ENCODE measurements at places on chromosomes 11 and 22.

DNA sequence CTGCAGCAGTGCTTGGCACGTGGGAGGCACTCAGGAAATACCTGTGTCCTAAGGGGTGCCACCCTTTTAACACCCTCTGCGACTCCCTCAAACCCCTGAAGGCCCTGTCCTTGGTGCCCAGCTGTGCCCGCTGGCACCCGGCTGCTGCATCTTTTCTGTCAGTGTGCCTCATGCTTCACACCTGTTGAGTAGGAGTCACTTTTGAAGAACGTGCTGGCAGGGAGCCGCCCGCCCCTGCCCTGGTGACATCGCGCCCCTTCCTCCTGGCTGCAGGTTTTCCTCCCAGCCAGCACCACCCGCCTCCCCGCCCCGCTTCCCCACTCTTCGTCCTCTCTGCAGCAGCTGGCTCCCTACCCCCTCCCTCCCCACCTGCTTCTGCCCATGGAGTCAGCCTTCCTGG is 17.8 kb downstream of the FRMD8 start:
- no peak for DNase-seq

DNA sequence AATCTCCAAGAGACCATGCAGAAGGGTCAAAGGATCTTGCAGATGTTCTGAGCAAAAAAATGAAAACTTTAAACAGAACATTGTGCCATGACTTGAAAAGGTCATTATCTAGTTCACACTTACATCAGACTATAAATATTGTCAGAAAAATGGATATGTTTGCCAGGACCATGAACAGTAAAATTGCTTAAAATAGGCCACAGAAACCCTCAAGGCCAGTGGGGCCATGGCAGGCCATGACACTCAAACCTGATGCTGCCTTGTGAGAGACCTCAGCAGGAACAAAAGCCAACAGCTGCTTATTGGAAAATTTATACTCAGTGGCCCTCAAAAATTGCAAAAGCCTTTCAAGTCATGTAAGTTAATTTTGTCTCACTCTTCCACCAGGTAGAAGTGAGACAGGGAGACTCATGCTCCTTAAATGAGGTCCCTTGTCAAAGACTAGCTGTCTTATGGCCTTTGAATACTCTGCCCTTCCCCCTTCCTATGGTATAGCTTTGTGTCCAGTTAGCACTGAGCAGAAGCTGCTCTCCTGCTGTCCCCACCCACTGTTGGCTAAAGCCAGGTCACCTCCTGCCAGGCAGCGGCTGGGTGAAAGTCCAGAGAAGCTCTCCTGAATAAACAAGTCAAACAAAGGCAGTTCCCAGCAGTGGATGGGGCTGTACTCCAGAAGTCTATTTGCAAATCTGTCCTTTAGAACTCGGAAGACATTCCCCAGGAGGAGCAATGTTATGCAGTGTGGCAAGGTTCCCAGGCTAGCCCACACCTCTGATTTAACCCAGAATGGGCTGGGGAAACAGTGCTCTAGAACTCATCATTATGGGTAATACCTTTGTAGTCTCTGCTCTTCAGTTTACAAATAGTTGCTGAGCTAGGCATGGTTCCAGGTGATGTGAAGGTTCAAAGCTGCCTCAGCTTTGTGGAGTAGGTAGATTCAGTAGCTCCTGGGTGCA is 21.4 kb downstream of the ADM start:
- no peak for DNase-seq

- peak; percentile 88 for DNase-seq
Observed at GRCh38 chr11:66326261-66327111, 9.6 kb upstream of the CD248 start.

GRCh38 chr11:64638018-64638665 is 47.1 kb downstream of the SLC22A12 start:
- peak; percentile 17 for DNase-seq

DNA sequence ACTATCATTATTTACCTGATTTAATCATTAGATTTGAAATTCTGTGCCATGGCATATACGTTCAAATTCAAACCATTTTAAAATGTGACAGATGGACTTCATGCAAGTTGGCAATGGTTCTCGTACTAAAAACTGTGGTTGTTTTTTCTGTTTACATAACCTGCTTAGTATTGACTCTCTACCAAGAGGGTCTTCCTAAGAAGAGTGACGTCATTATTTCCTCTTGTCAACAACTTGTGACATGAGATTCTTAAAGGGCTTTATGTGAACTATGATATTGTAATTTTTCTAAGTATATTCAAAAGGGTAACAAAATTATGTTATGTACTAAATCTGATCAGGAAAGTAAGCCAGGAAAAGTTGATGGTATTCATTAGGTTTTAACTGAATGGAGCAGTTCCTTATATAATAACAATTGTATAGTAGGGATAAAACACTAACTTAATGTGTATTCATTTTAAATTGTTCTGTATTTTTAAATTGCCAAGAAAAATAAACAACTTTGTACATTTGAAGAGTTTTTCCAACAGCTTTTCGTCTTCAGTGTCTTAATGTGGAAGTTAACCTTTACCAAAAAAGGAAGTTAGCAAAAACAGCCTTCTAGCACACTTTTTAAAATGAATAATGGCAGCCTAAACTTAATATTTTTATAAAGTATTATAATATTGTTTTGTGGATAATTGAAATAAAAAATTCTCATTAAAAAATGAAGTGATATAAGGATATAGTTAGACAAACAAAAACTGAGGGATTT is 87.0 kb downstream of the GRK3 start:
- no peak for DNase-seq

DNA sequence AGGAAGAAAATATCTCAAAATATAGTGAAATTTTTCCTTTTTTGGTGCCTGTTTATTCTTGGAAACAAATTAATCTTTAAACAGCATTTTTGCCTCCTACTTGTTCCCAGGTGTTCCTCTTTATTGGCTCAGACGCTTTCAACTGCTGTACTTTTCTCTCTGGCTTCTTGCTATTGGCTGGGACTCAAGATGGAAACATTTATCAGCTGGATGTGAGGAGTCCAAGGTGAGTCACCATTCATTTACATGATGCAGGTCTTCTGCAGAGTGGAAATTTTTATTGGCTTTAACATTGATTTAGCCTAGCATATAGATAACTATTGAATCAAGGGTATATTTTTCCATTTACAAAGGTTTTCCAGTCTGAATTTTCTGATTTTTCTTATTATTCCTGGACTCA is 34.4 kb upstream of the DNAJB13 start:
- no peak for DNase-seq

- DNase-seq, result peak; percentile 26
Observed at GRCh38 chr11:35179466-35180135, 40.6 kb downstream of the CD44 start.

GRCh38 chr11:1514336-1515061 is 27.9 kb upstream of the MOB2 start:
- no peak for DNase-seq

DNA sequence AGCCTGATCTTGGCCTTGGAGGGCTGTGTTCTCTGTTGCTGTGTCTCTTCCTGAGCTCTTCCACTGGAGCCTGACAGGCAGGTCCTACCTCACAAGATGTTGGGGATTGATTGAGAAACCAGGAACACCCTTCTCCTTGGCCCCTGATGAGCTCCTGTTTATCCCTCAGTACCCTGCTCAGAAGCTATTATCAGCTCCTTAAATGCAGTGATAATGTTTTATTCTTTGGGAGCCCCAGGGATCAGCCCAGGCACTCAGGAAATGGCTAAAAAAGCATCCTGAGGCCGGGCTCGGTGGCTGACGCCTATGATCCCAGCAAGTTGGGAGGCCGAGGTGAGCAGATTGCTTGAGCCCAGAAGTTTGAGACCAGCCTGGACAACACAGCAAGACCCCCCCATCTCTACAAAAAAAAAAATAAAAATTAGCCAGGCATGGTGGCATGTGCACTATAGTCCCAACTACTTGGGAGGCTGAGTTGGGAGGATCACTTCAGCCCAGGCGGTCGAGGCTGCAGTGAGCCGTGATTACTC is 4.9 kb upstream of the PHLDA2 start:
- no peak for DNase-seq

GRCh38 chr11:59787816-59788215 is 22.8 kb downstream of the MRPL16 start:
- DNase-seq, result peak; percentile 76

DNA sequence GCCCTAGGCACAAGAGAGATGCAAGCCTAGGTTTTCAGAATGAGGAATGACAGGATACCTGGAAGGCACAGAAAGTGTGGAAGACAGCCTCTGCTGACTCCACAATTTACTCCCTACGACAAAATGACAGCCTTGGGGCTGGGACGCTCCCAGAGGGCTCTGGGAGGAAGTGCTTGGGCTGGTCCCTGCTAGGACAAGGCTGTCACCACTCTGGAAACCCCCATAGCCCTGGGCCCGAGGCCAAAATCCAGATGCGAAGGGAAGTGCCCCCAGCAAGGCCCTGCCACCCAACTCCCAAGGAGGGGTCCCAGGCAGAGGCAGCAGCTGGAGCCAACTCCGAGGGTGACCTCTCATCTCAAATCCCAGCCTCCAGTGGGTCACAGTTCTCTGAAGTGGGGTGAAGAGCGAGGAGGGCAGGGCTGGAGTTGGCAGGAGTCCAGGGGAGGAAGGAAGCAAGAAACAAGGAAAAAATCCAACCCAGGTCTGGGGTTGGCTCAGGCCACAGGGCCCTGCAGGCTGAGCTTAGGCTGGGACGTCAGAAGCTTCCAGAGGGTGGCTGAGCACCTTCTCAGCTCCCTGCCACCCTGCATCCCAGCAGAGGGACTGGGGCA is 6.3 kb upstream of the CDC42EP2 start:
- DNase-seq, result no peak

DNA sequence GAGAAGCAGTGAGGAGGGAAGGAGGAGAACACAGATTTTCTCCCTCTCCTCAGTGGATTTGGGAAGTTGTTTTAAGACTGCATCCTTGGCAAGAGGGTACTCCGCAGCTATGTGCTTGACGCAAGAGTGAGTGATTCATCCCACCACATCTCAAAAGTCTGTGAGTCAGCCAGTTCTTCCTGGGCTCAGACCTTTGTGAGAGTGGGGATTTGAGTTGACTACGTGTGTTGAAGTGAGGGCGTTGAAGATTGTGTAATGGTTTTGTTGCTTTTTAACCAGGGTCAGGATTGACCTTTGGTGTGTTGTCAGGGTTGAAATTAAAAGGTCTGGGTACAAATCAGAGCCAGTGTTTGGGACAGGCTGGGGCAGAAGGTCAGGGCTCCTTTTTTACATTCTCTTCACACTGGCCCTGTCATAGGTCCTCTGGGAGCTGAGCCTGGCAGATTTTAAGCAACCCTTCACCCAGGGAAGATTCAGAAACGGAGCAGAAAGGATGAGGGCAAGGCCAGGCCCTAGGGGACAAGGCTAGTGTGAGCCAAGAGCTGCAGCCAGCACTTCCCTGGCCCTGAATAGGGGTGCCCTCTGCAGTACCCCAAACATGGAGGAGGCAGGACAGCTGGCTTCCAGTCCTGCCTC is 4.2 kb upstream of the C11orf86 start:
- DNase-seq, result peak; percentile 99

DNA sequence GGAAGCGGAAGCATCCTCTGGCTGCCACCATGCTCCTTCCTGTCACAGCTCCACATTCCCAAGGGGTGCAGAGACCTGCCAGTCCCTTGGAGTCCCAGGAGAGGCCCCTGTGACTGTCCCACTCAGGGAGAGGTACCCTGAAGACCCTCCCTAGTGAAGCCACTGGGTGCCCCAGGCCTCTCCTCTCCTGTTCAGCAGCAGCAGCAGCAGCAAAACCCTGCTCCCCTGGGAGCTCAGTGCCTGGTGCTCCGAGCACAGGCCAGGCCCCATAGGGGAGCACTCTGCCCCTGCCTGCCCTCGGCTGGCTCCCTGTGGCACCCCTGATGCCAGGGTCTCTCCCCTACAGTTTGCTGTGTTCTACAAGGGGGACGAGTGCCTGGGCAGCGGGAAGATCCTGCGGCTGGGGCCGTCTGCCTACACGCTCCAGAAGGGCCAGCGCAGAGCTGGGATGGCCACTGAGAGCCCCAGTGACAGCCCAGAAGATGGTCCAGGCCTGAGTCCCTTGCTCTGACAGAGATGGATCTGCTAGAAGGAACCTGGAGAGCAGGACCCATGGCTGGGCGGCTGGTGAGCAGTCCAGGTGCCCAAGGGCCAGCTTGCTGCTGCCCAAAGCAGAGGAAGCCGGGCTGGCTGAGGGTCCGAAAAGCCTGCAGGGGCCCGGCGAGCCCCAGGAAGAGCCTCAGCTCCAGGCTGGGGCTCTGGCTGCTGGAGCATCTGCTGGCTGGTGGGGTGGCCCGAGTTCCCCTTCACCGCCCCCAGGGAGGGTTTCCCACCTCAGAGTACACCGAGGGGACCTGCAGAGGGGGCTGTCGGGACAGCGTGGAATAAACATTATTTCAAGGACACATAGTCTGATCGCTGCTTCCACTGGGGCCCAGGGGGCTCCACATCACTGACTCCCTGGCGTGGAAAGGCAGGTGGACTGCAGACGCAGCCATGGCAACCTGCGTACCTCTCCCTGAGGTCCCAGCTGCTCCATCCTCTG is 21.3 kb downstream of the TRMU start:
- DNase-seq, result no peak

- DNase-seq, result peak; percentile 37
Observed at GRCh38 chr11:88310246-88310645, 27.3 kb downstream of the CTSC start.

DNA sequence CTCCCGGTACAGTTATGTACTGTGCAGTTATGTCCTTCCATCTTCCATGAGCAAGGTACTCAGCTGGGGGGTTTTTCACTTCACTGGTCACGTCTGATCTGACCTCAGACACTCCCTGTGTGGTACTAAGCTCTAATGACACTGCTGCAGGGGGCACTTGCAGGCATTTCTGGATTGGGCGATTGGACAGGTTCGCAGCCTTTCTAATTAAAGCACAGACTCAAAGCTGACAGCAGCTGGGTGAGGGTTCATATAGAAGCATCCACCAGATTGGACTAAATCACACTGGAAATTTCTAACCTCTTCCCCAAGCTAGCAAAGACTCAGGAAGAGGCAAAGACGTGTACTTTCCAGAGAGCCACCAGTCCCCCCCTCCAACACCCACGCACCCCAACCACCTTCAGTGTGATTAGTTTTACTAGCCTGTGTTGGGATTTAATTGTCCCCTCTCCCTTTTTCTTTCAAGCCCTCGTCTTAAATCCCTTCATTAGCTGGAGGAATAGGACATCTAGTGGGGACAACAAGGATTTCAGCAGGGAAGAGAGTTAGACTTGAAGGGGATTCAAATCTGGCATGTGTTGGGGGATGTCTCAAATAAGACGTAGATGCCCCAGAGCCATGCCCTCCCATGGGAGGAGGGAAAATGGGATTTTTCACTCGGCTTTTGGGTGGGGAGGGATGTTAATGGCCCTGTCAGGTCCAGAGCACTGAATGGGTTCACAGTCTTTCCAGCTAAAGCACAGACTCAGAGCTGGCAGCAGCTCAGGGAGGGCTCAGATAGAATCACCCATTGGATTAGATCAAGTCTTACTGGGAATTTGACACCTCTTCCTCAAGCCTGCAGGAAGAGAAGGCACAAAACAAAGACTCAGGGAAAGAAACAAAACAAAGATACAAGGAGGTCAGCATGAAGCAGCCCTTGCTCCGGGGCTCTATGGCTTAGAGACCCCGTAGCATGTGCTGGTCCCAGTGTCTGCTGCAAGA is 10.9 kb downstream of the INS start:
- peak; percentile 49 for DNase-seq

All from EL (cell line).